ENCODE measurements at places on chromosomes 7 and 10. TPM values are rescaled to one million over a fixed set of nuclear protein-coding genes. Genes with fewer than 3 reads are reported as not detected.

DNA sequence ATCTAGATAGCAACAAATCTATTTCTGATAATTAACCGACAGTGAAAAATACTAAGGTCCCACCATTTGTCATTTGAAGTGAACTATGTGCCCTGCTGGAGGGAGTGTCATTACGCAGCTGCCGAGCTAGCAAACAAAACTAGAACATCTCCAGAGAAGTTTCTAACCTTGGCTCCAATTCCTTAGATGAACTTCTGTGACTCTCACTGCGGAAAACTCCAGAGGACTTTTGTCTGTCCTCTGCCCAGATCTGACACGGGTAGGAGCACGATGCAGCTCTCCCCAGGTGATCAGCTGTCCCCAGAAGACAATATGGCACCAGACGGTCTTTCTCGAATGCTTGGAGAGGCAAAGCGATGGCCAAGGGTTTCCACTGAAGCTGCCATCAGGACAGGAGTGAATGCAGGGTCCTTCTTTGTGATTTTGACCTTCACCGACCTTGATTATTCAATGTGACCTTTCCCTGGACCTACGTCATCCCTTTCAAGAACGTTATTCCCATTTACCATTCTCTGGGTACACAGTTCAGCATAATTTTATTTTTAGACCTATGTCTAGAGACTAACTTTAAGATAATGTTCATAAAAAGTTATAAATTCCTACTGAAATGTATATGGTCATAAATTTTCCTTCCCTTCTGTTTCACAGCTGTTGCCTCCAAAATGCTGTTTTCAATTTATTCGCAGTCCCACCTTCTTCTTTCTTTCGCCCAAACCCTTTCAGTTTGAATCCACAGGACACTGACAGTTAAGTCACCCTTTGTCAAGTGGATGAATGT lies 116.7 kb upstream of the C7orf33 start:
- no peak for DNase-seq
- no peak overlapping the region for H3K4me3 ChIP-seq
- H3K4me1 ChIP-seq: no peaks in the 10 kb centered on the region
- no peak overlapping the region for H3K27ac ChIP-seq
- no peaks in the 10 kb centered on the region for H3K36me3 ChIP-seq

GRCh38 chr10:97842656-97843280 lies 6.9 kb upstream of the GOLGA7B start:
- H3K27ac ChIP-seq: no peak overlapping the region
- no peak for DNase-seq
- H3K4me3 ChIP-seq: no peak overlapping the region
- no peaks in the 10 kb centered on the region for H3K36me3 ChIP-seq

GRCh38 chr7:140275069-140275965 lies 98.5 kb upstream of the KDM7A start:
- H3K27me3 ChIP-seq: no peaks in the 10 kb centered on the region
- H3K4me3 ChIP-seq: no peak overlapping the region
- DNase-seq: no peak
- H3K27ac ChIP-seq: no peak overlapping the region
- peaks cover 13% of the 10 kb centered on the region for H3K4me1 ChIP-seq

GRCh38 chr7:24494832-24495231 lies 78.4 kb upstream of the PALS2 start:
- no peaks in the 10 kb centered on the region for H3K36me3 ChIP-seq
- H3K27ac ChIP-seq: no peak overlapping the region
- H3K4me1 ChIP-seq: no peaks in the 10 kb centered on the region
- no peak overlapping the region for H3K4me3 ChIP-seq
- H3K27me3 ChIP-seq: no peaks in the 10 kb centered on the region

Gene COL13A1
- total RNA-seq: 72.3 TPM

Gene ZP3
- 0.32 TPM for total RNA-seq

Gene GLI3
- 10.0 TPM for total RNA-seq

Gene STK31
- total RNA-seq: 0.04 TPM
